ENCODE measurements at places on chromosomes 13 and 19.

GRCh38 chr13:91101381-91101780, 246.1 kb upstream of the MIR17HG start:
- no peak for DNase-seq

- DNase-seq = peak; percentile 3
Measured at GRCh38 chr19:17079710-17080439, 4.3 kb downstream of the MYO9B start.

DNA sequence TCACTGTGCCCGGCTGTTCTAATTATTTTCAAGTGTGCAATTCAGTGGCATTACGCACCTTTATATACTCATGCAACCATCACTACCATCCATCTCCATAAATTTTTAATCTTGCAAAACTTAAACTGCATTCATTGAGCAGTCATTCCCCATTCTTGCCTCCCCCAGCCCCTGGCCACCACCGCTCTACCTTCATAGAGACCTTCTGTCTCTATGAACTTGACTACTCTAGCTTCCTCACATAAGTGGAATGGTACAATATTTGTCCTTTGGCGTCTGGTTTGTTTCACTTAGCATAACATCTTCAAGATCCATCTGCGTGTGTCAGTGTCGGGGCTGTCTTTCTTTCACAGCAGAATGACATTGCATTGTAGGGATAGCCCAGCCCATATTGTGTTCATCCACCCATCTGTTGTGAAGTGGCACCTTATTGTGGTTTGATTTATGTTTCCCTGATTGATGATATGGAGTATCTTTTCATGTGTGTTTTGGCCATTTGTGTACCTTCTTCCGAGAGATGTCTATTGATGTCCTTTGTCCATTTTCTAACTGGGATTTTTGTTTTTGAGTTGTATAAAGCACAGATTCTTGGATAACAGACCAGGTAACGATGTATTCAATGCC, 64.8 kb upstream of the FLT1 start:
- DNase-seq = no peak

DNA sequence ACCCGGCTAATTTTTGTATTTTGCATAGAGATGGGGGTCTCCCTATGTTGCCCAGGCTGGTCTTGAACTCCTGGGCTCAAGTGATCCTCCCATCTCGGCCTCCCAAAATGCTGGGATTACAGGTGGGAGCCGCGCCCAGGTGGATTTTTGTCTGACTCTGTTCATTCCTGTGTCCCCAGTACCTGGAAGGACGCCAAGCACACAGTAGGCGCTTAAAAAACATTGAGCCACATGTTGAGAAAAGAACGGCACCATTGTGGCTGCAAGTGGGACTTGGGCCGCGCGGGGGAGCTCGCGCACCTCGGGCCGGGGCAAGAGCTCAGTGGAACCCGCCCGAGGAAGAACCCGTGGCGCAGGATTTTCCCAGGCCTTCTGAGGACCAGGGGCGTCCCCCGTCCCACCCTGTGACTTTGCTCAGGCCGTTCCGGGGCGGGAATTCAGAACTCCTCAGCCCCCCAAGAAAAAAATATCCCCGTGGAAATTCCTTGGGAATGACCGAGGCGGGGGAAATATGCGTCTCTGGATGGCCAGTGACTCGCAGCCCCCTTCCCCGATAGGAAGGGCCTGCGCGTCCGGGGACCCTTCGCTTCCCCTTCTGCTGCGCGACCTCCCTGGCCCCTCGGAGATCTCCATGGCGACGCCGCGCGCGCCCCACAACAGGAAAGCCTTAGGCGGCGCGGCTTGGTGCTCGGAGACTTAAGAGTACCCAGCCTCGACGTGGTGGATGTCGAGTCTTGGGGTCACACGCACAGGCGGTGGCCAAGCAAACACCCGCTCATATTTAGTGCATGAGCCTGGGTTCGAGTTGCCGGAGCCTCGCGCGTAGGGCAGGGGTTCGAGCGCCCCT, 1.4 kb upstream of the ICAM1 start:
- peak; percentile 70 for DNase-seq

DNA sequence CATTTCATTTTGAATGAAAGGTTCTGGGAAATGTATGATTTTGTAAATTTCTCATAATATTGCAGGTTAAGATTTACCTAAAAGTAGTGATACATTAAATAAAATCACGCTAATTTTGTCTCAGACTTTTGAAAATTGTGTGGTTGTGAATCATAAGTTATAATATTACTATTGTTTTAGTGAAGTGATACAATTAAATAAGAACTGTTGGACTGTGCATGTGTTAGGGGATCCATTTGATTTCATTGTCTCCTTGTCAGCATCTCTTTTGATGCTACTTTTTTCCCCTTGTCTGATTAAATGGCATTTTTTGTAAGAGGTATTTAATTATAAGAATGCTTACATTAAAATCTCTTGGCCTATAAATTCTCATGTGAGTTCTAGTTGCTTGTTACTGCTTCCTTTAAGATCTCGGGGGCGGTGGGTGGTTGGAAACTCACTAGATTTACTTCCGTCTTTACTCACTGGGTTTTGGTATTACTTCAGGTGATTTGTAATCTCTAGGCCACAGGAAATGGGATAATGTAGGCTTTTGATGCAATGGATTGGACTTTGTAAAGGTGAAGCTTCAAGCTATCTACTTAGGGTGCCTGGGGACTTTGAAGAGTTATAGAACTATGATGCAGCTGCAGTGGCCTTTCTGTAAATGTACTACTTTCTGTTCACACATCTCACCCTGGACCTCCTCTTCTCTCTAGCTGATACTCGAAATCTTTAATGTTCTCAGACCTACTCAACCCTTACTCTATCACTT, 66.5 kb downstream of the PAN3 start:
- DNase-seq = no peak

DNA sequence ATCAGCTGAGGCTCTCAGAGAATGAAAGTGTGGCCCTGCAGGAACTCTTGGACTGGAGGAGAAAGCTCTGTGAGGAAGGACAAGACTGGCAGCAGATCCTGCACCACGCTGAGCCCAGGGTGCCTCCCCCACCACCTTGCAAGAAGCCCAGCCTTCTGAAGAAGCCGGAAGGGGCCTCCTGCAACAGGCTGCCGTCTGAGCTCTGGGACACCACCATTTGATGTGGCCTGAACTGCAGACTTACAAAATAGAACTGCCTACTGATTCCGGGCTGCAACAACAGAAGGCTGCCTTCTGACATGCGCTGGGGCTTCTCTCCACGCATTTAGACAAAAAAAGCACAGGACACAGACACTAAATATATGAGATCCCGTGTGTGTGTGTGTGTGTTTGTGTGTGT, 577.2 kb downstream of the MYO16 start:
- no peak for DNase-seq

DNA sequence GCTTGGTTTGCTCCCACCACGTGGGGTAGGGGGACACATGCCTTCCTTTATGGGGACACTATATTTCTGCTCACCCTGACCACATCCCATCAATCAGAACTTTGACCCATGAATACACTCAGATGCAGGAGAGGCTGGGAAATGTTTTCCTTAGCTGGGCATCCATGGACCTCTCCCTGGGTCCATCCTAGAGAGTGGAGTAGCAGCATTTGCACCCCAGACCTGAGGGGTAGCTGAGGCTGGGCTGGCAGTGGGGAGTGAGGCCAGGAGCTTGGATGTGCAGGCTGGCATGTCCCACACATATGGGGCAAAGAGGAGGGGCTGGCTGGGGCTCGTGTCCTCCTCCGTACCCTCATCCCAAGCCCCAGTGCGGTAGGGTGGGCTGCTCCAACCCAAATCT, 152.8 kb downstream of the TM9SF2 start:
- no peak for DNase-seq

GRCh38 chr13:99610702-99611289, 109.5 kb downstream of the TM9SF2 start:
- DNase-seq = no peak

GRCh38 chr19:11267316-11268085, 5.2 kb upstream of the DOCK6 start:
- no peak for DNase-seq

GRCh38 chr13:28375250-28375930, 119.5 kb downstream of the FLT1 start:
- DNase-seq = no peak

DNA sequence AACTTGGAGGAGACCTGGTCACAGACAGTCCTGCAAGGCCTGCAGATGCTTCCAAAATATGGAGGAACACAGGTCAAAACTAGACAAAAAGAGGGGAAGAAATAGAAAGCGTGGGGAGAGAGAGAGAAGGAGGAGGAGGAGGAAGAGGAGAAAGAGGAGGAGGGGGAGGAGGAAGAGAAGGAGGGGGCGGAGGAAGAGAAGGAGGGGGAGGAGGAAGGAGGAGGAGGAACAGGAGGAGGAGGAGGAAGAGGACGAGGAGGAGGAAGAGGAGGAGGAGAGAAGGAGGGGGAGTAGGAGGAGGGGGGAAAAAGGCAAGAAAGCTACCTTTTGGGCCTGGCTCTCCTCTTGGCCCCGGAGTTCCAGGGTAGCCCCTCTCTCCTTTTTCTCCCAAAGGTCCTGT, 105.8 kb downstream of the COL4A1 start:
- DNase-seq = no peak

DNA sequence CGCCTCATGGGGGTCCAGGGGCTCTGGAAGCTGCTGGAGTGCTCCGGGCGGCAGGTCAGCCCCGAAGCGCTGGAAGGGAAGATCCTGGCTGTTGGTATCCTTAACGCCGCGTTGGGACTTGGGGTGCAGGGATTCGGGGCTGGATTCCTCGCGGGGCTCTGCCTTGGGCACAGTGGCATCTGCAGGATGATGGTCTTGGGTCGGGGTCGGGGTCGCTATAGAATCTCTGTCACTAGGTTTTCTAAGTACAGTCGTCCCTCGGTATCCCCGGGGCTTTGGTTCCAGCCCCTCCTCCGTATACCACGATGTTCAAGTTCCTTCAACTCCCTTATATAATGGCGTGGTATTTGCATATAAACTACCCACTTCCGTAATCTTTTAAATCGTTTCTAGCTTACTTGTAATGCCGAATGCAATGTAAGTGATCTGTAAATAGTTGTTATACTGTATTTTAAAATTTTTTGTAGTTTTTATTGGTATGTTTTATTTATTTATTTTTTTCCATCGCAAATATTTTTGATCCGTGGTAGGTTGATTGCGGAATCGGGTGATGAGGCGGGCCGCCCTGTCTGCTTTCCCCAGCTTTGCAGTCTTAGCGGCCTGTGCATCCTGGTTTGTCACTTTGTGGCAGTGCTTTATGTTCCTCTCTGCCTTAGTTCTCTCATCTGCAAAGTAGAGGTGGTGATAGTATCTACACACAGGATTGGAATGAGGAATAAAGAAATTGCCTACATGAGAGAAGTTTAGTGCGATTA, 606 bp downstream of the ERCC5 start:
- DNase-seq = peak; percentile 33

DNA sequence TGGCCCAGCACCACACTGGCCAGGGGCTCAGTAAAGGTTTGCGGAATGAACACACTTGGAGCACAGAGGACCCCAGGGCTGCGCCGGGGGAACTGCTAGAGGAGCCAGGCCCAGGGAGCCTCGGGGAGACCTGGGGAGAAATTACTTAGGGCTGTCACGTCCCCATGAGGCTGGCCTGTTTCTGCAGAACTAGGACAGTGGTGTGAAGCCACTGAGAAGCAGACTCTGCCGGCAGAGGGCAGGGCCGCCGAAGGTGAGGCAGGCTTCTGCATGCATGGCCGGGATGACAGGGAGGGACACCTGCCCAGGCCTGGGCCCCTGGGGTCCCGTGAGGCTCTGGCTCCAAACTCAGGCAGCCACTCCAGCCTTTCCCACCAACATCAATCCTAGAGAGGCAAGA, 26.4 kb downstream of the ELAVL1 start:
- DNase-seq = no peak

- peak; percentile 95 for DNase-seq
Measured at GRCh38 chr13:52070929-52071523, 46.5 kb downstream of the UTP14C start.

GRCh38 chr13:110630566-110631119, 15.3 kb downstream of the NAXD start:
- DNase-seq = no peak

GRCh38 chr13:109779876-109780510, 6.4 kb downstream of the IRS2 start:
- DNase-seq = no peak

- DNase-seq = no peak
Measured at GRCh38 chr13:106513025-106513983, 22.2 kb downstream of the EFNB2 start.
